ENCODE measurements at places on chromosomes 5 and 9.

DNA sequence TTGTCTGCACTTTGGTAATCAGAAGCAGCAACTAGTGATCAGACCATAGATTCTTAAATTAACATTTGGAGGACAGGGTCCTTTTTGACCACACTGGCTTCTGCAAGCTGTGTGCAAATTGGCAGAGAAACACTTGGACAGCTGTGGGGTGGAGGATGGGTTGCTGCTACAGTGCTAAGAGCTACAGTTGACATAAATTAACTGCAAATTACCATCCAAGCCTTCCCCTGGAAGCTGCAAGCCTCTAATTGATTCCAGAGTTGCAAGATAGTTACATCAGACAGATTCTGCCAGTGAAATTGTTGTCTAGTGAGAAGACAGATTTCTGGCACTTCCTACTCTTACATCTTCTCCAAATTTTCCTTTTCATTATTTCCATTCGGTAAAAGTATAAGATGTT, 517.7 kb downstream of the DIRAS2 start:
- peak; percentile 56 for DNase-seq

GRCh38 chr5:96652769-96653454, 9.3 kb upstream of the CAST start:
- no peak for DNase-seq

- no peak for DNase-seq
Measured at GRCh38 chr5:10761933-10762775, 1.1 kb upstream of the DAP start.

GRCh38 chr5:63155310-63155631, 576.7 kb downstream of the LRRC70 start:
- no peak for DNase-seq

DNA sequence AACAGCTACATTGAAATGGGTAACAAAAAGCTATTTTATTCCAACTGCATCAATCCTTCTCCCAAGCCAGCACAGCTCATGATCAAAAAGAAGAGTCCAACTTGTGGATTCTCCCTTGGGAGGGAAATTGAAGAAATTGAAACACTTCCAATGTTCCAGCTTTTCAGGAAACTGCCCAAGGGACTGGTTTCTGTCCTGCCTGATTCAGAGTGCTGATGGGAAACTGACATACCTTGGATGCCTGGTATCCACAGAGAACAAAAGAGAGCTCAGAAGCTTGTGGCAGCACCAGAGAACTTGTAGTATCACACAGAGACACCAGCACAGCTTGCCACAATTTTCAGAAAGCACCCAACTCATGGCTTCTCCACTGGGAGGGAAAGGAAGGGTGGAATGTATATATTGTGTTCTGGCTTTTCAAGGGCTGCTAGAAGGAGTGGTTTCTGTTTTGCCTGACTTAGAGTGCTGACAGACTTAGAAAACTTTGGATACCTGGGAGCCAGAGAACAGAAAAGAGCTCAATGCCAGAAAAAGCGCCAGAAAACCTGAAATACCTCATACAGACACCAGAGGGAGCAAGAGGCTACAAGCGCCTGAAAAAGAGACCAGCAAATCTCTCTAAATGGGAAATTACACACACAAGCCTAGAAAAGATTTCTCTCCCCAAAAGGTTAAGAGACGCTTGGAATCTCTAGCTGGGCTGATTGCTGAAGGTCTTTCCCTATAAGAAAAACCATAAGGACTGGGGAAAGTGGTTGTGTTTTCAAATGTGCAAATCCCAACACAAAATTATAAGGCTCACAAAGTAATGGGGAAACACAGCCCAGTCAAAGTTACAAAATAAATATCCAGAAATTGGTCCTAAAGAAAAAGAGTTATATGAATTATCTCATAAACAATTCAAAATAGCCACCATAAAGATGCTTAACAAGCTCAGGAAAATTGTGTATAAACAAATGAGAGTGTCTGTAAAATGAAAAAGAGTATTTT, 178.8 kb downstream of the SPOCK1 start:
- DNase-seq = peak; percentile 13

DNA sequence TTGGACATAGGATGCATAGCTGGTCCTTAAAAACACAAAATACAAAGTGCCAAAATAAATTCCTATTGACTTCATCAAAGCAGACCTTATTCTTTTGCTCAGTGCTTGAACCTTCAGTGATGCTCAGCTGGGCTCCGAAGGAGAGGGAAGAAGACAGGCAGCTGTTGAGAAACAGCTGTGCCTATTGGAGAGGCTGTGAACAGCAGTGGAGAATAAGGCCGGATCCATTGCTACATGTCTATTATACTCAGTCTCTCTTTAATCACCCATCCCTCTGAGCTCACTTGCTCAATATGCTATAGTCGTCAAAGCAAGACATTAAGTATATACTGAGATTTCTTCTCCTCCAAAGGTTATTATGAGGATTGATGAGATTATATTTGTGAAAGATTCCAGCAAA, 174.4 kb downstream of the CHSY3 start:
- DNase-seq = no peak

Measured in NCI-H1092 (cell line).